Right ventricle myocardium inferior (tissue), 1 donor: ENCODE measurements at places on chromosomes 13 and 19.

DNA sequence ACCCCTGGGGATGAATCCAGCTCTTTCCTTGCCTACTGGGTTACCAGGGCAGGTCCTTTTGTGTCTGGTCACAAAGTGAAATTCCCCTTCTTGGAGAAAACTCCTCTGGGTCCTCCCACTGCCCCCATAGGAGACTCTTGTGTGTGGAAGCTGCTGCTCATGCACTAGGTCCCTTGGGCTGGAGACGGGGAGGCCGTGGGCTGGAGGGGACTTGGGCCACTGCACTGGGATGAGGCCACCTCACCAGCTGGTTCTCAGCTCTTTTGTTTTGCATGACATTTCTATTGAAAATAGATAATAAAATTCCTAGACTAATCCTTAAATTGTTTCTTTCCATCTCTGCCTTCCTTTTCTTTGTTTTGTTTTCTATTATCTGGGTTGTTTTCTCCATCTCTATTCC, 62.4 kb downstream of the TEX29 start:
- DNase-seq: no peak

DNA sequence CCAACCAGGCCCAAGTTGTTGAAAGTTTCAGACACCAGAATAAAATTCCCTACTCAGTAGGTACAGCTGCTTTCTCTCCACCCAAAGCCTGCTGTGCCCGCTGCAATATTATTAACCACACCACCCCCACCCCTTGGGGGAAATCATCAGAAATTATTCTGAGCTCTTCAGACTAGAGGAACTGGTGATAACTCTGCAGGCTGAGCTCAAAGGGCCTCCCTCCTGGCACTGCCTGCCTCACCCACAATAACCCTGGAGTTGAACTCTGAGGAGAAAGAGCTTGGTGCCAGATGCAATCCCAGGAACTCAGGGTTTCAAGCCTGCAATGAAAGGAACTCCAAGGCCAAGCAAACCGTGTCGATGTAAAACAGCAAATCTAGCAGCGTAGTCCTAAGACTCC, 381.7 kb upstream of the ZNF507 start:
- DNase-seq: no peak

DNA sequence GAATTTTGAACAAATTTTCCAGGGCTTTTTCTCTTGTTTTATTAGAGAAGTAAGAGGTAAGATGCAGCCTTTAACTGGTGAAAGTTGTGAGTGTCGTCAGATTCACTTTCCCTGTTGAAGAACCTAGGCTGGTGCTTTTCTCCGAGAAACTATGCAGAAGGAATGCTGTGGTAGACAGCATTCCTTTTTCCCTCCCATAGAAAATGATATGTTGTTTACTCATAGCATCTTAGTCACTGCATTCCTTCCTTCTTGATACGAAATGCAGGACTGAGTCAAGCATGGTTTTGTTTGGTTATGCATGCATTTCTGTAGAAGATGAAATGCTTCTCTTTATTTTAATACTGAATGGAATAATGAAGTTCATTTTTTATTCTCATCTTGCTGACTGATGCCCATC, 3.4 kb downstream of the ITGBL1 start:
- no peak for DNase-seq

- DNase-seq: peak; percentile 83
Observed at GRCh38 chr19:13841086-13841961, 35.6 kb upstream of the NANOS3 start.

DNA sequence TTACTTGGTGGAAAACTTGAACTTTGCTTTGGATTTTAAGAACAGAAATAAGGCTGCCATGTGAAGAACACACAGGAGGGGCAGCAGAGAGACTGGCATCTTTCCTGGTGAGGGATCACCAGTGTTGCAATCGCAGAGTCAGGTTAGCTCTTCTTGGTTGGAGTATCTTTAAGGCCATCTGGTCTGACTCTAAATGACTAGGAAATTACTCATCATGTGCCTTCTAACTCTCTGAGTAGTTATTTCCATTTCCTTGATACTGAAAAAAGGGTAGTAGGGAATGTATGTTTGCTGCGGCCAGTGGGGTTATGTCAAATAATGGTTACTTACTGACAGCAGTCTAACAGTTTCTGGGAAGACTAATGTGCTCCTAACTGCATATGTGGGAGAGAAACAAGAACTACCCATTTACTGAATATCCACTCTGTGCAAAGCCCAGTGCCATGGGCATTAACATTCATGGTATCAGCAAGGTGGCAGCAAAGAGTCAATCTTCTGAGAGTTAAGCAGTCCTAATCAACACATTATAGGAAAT, 122.1 kb downstream of the COG6 start:
- no peak for DNase-seq

- no peak for DNase-seq
Observed at GRCh38 chr13:113233101-113233500, 23.7 kb downstream of the CUL4A start.
